Motor neuron (in vitro differentiated cells): ENCODE measurements at places on chromosomes 16 and 17. TPM values are rescaled to one million over a fixed set of nuclear protein-coding genes. Genes with fewer than 3 reads are reported as not detected.
A peak's percentile ranks its signal among the peaks of the same experiment; 100 is the strongest.

- no peak for ATAC-seq
These were observed 4.3 kb downstream of the HOXB6 start for GRCh38 chr17:48600244-48601098.

GRCh38 chr16:51523400-51523799 lies 372.3 kb upstream of the SALL1 start:
- no peak for ATAC-seq

Gene ATP6V0C
- total RNA-seq = 50.4 and 73.7 TPM in 2 replicates

Gene KRTAP1-1
- total RNA-seq = not detected in 2 replicates

Gene KREMEN2
- 0.22 and 0.50 TPM in 2 replicates for total RNA-seq

Gene PHOSPHO1
- total RNA-seq = 4.0 and 4.4 TPM in 2 replicates

Gene G6PC1
- not detected in 2 replicates for total RNA-seq

- ATAC-seq = no peak
These were observed 45.1 kb upstream of the HNF1B start for GRCh38 chr17:37789771-37790541.

GRCh38 chr16:68427649-68428303 lies 20.5 kb downstream of the SMPD3 start:
- no peak for ATAC-seq

DNA sequence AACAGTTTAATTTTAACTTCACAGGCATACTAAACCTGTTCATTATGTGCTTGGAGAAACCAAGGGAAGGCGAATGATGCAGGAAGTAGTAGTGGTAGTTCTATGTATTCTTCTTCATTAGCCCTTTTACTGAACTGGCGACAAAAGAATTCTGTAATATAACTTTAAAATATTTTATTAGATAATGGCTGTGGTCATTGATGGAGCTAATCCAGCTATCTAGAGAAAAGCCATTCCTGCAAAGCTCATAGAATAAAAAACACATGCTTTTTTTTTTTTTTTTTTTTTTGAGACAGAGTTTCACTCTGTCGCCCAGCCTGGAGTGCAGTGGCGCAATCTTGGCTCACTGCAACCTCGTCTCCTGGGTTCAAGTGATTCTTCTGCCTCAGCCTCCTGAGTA lies 23.5 kb downstream of the TANC2 start:
- no peak for ATAC-seq

DNA sequence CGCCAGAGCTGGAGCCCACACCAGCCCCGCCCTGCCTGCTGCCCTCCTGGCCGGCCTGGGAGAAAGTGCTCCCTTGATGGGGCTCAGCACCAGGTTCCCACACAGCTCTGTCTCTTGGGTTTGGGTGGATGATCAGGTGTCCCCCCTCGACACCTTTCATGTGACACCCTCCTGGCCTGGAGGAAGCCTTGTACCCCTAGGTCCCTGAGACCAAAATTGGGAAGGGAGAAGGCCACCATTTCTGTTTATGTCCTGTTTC lies 19.4 kb upstream of the PLLP start:
- no peak for ATAC-seq

DNA sequence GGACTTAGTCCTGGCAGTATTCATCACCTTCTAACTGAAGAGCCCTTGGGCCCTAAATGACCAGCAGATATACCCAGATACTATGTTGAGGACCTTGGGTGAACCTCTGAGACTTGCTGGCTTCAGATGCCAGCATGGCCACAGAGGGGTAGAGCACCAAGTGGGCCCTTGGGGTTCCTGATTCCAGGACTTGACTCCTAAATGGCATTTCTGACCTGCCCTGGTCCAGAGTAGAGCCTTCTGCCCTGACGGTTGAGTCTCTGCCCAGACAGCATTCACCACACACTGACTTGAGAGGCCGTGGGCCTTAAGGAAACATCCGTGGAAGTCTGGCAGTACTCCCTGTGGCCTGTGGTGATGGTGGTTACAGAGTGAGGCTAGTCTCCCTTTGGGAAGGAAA lies 2.8 kb upstream of the APPBP2 start:
- no peak for ATAC-seq

DNA sequence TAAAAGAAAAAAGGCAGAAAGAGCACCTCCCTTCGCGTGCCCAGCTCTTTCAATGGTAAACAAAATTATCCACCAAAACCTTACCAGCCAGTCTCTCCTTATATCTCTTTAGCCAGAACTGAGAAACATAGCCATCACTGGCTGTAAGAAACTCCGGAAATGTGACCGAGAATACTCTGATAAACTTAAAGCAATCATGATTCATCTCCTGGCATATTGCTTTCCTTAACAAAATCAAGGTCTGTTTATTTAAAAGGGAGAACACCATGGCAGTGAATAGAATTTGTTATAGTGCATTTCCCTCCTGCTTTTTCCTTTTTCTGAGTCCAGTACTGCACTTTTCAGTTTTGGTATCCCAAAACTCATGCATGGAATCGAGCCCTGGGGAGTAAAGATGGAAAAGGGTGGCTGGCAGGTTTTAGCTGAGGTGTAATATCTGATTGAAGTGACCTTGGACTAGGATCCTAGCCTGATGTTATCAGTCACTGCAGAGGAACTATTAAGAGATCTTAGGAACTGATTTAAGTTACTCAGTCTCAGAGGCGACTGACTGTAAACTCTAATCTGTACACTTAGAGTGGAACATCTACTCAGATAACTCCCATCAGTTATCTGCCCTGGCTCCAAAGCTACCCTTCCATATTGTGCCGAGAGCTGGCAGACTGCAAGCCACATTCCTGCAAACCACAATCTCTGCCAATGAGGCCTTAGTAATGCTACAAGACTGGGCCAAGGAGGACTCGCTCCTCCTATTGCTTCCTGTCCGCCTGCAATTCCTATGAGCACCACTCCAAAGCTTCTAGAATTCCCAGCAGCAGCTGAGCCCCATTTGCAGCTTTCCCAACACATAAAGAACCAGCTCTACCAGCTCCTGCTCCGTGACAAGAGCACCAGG lies 7.4 kb upstream of the COX10 start:
- ATAC-seq = no peak

GRCh38 chr17:48843187-48843900 lies 12.5 kb downstream of the CALCOCO2 start:
- ATAC-seq = no peak

Gene TMC5
- 0.17 and 0.23 TPM in 2 replicates for total RNA-seq

- ATAC-seq = no peak
These were observed 195.5 kb downstream of the COPRS start for GRCh38 chr17:31663576-31663975.

- ATAC-seq = no peak
These were observed 800.0 kb downstream of the KCNJ18 start for GRCh38 chr17:22492331-22492730.

Gene SPATA32
- 0.21 TPM in 1 of 2 replicates, not detected in the other for total RNA-seq

Gene OTOA
- total RNA-seq = 0.14 and 0.21 TPM in 2 replicates

Gene CCL2
- total RNA-seq = 1.5 and 2.0 TPM in 2 replicates

DNA sequence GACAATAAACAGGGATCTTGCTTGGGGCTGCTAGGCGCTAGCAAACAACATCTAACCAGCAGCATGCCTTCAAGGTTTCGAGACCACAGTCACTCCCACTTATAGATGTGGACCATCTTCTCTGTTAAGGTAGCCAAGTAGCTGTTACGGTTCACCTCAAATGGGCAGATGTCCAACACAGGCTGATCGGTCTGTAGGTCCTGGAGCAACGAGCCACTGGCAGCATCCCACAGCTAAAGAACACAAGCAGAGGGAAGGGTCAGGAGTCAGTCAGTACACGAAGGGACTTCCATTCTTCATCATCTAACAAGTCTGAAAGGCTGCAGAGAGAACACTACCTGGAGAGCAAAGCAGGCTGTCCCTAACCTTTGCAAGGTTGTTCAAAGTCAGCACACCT lies 16.9 kb upstream of the GLG1 start:
- ATAC-seq = no peak

Gene CASKIN1
- 5.4 and 12.2 TPM in 2 replicates for total RNA-seq

- no peak for ATAC-seq
These were observed at the start of gene KRTAP3-3 for GRCh38 chr17:40993839-40994238. Gene KRTAP3-3, minus strand, starts transcription at chr17:40994164. Its CDS starts 67 bp downstream, at chr17:40994097.

GRCh38 chr16:22786284-22786683 lies 27.7 kb upstream of the HS3ST2 start:
- no peak for ATAC-seq

Gene ZNF423
- 3.9 and 4.7 TPM in 2 replicates for total RNA-seq

GRCh38 chr17:68152161-68152571 lies 95.7 kb upstream of the AMZ2 start:
- no peak for ATAC-seq

DNA sequence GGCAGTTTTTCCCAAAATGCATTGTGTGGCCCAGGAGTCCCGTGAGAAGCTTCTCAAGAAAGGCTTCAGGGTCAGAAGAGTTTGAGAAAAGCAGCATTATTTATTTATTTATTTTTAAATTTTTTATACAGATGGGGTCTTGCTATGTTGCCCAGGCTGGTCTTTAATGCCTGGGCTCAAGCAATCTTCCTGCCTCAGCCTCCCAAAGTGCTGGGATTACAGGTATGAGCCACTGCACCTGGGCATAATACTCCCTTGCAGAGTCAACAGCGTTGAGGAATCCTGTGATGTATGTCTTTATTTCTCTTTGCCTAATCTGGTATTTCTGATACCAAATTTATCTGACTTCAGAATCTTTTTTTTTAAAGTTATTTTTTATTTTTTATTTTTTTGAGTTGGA lies 15.2 kb downstream of the LAT start:
- ATAC-seq = no peak

DNA sequence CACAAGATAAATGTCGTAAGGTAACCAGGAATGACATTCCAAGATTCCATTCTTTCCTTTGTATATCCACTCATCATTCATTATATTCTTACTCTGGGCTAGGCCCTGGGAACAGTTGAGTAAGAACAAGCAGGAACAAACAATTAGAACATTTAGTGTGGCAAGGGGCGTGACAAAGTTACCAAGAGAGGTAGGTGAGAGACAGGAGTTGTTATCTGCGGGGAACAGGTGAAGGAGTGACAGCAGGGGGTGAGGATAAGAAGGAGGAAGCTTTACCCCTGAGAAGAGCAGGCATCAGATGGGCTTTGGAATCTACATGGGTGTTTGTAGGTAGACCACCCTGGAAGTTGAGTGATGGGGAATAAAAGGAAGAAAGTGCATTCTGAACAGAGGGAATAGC lies 568.9 kb downstream of the WWOX start:
- no peak for ATAC-seq

Gene CCDC40
- total RNA-seq = 4.6 and 11.0 TPM in 2 replicates

Gene SP6
- total RNA-seq = 0.13 and 0.18 TPM in 2 replicates

Gene SMIM22
- 0.78 and 0.87 TPM in 2 replicates for total RNA-seq

Gene GEMIN4
- 10.4 and 10.6 TPM in 2 replicates for total RNA-seq

DNA sequence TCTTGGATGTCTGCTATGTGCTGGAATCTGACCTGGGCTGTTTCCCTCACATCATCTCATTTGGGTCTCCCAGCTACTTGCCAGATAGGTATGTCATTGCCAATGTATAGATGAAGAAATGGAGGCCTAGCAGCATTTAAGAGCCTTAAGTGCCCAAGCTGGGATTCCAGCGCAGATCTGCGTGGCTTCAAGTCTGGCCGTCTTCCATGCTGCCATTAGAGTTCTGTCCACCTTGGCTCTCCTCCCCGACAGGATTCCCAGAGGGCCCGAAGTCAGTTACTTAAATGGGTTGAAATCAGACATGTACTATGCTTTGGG lies 33.0 kb upstream of the CCR7 start:
- no peak for ATAC-seq

DNA sequence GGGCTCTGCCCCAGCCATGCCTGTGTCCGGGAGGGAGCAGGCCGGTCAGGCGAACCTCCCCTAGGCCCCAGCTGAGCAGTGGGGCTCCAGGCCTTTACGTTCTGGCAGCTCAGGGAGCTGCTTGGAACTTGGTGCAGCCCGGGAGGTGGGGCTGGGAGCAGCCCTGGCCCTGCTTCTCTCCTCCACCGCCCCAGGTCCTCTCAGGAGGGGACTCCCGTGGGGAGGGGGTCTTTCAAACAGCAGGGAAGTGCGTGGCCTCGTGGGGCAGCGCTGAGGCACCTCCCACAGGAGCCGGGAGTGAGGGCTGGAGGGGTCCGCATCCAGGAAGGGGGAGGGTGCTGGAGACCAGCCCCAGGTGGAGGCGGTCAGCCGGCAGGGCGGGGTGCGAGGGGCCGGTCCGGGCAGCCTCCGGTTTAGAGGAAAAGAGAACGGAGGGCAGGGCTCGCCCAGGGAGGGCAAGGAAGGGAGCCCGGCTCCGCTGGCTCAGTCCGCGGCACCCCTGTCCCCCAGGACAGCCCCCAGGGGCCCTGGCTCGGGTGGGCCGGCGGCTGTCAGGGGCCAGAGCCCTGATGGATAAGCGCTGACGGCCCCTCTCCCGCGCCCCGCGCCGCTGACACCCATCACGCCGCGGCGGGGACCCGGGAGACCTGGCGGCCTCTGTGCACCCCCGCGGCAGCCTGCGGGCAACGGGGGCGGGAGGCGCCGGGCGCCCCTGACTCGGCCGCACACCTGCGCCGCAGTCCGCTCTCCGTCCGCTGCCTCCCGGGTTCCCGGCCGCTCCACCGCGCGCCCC lies 587 bp upstream of the PRR35 start:
- peak; percentile 35 for ATAC-seq

Gene SPN
- 0.33 and 0.56 TPM in 2 replicates for total RNA-seq

- no peak for ATAC-seq
These were observed 2.2 kb upstream of the TMEM94 start for GRCh38 chr17:75454193-75454592.

GRCh38 chr17:13609941-13610340 lies 8.2 kb upstream of the HS3ST3A1 start:
- no peak for ATAC-seq

DNA sequence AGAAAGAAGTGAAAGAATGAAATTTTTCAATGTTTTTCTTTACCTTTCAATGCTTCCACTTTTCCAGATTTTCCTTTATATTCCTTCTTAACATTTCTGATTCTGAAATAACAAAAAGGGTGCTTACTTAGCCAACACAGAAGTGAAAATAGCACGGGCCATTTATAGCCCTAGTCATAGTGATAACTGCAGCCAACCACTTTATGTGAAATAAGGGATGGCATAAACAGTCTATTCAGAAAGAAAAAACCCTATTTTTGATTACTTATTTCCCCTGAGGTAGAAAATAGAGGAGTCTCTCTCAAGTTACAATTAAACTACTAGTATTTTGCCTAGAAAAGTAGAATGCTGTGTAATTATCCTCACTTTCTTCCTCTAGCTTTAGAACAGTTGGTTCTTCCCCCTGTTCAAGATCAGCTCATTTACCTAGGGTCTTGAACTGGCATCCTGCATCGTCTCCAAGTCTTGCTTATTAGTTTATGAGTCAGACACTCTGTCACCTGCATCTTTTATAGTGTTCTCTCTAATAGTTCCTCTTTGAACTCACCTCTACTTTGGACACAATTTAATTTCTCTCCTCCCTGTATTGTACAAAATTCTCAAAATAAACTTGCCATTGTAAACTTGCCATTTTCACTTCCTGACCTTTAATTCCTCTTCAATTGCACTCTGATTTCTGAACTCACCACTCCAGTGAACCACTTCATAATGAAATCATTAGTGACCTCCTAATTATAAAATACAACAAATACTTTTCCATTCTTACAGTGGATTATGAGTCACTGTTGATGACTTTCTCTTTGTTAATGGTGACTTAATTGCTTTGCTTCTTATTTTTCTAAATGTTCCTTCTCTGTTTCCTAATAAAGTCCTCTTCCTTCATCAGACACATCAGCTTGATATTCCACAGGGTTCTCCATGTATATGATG lies 23.6 kb downstream of the ABCA6 start:
- ATAC-seq = no peak

Gene BOLA2B
- 80.6 and 96.9 TPM in 2 replicates for total RNA-seq

GRCh38 chr17:11578998-11579397 lies 19.3 kb upstream of the DNAH9 start:
- ATAC-seq = no peak

Gene ZNF232
- total RNA-seq = 12.7 and 13.0 TPM in 2 replicates
